ENCODE measurements at places on chromosomes 2 and 18.

DNA sequence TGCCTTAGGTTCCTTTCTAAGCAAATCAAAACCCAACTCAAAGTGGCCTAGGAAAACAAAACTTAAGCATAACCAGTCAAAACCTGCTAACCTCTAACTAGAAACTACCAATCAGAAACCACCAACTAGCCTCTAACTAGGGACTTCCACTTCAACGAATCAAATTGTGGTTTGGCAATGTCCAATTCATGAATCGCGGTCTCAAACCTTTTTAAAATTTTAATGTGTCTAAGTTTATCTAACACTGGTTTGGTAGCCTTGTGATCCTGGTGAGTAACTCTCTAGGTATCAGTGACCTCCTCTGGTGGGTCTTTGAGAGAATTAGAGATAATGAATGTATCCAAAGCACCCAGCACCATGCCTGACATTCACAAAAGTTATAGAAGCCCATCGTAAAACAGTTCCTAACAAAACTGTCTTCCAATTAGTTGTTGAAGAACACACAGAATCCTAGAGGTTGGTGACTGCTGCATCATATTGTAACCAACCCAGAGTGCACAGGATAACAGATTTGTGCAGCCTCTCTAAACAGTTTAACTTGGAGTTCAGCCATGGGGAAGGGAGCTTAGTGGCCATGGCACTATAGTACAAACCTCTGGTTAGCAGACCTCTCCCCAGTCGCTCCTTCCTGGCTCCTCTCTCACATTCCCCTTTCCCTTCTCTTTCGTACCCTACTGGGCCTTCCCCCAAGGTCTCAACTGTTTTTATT, 45.2 kb upstream of the B3GNT2 start:
- no peak for DNase-seq

DNA sequence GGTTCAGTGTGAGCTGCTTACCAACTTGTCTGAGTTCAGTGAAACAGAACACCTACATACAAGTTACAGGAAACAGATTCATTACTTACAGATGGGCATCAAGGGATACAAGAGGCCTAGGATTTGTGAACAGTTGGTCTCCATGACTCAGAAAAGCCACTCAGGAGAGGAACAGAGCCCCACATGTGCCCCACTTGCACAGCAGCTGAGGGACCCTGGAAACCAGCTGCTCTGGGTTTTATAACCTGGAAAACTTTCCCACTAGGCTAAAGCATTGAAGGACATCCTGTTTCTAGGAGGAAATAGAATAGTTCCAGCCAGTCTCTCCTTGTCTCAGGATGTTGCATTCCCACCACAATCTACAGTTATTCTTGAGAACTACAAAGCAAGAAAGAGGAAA, 530.0 kb downstream of the ZNF804A start:
- no peak for DNase-seq

- no peak for DNase-seq
Observed at GRCh38 chr2:226916669-226917068, 80.8 kb downstream of the RHBDD1 start.

- no peak for DNase-seq
Observed at GRCh38 chr2:52074130-52074719, 1042.3 kb upstream of the NRXN1 start.

DNA sequence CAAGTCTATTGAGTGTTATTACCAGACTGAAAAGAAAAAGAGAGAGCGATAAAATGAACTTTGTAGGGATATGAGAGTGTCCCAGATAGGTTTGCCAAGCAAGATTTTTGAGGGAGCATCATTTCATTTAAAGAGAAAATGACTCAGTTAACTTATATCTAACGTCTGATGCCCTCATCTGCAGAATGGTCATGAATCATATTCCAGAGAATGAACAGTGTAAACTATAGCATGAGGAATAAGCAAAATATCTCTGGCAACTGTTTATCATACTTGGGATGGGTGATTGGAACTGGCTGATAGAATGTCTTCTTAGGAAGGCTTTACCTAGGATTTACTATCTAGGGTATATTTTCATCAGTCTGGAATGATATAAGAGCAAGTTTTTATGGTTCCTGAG, 289.4 kb downstream of the CMPK2 start:
- no peak for DNase-seq

DNA sequence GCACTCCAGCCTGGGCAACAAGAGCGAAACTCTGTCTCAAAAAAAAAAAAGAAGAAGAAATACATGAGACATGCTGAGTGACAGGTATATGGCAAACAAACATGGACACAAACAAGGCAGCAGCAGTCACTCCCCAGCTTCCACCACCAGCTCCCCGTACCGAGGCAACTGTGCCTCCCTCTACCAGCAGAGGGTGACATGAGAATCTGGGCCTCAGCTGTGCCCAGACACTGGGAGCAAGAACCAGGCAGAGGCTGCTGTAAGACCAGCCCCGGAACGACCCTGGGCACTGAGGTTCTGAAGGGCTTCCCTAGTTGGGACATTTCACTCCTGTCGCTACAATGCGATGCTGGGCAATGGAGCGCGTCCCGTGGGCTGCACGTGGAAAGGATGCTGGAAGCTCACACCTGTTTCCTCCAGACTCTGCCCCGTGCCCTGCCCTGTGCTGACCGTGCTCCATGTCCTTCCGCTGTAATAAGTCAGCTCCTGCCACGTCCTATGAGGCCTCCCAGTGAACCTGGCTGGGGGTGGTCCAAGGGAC, 37.1 kb downstream of the BOK start:
- no peak for DNase-seq

DNA sequence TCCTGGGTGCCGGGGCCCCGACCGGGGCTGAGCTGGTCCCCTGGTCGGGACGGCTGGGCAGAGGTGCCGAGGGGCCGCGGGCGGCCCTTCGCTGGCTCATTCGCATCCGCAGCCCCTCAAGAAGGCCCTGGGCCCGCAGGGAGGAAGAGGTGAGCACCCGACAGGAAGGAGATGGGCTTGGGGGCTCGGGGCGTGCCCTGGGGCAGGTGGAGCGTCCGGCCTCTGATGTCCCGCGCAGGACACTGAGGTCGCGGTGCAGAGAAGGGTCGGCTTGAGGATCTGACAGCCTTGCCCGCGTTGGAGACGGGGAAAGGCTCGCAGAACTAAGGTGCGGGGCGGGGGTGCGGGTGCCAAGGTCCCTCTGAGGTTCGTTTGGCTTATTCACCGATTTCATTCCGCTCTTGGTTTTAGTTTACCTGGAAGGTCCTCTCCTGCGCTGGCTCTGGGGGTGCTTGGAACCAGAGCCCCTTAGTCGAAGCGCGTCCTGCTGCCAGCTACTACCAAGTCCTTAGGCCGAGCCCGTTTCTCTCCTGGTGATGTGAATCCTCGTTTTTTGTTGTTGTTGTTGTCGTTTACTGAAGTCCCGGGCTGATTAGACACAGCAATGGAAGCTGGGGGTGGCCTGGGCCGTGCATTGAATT, 18.9 kb upstream of the CD8A start:
- DNase-seq = no peak
